Stimulated activated CD4-positive, alpha-beta T cell treated with anti-CD3 and anti-CD28 coated beads, Interleukin-15, amount 100 ng/mL, for 48 hours (primary cell): ENCODE measurements at places on chromosomes 6 and 20.

DNA sequence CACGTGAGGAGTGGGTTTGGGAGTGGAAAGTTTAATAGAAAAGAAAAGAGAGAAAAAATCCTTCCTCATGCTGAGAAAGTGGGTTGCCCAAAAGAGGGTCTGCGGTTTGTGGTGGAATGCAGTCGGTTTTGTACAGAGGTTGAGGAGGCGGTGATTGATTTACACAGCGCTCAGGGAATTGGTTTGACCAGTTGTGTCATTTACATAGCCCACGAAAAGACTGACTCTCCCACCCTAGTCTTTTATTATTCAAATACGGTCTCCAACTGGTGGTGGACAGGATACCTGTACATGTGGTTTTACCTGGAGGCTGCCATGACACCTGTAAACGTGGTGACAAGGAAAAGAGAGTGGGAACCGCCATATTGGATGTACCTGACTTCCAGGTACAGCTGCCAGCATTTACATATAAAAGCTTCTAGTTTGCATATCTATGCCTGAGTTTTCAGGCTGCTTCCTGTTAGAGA, 42.1 kb downstream of the HLA-DPB1 start:
- no peak for DNase-seq

- DNase-seq, result no peak
Measured at GRCh38 chr6:29887330-29887818, 55.0 kb upstream of the HLA-A start.

DNA sequence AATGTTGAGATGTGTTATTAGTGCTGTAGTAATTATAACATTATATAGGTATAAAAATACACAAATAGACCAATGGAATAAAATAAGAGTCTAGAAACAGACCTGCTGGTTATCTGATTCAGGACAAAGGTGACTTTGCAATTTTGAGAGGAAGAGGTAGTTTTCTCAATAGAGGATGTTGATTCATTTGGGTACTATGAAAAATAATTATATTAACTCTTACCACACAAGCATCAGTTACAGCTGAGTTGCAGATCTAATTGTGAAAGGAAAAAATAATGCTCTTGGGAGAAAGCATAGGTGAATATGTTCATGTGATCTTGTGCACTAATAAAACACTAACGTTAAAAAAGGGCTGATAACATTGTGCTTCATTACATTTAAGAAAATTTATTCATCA, 103.0 kb downstream of the BCKDHB start:
- no peak for DNase-seq

DNA sequence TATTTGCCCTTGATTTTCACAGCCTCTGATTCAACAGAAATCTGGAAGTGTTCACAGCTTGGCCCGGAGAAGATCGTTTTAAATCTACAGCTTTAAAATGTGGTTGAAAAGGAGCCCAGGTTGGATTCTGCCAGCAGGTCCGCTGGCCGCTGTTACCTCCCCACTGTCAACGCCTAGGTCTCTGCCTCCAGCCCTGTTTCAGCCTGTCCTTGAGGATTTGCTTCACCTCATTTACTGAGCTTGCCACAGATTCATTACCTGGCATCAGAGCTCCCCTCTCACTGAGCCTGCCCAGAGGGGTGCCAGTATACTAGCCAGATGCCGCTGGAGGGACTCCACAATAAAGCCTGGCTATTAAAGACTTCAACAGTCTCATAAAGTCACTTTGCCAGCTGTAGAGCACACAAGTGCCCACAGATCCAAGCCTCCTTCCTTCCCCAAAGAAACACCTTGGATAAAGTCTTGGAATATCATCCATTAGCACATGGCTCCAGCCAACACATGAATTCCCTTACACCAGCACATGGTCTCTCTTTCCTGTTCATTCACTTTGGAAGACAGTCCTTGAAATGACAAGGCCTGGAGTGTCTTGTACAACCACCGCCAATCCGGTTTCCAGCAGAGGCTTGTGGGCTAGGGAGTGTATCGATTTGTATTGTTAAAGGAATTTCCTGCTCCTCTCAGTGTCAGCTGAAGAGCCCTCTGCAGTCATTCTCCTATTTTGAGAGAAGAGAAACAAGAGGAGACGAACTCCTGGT, 9.5 kb upstream of the NR2E1 start:
- DNase-seq, result no peak

- DNase-seq, result no peak
Measured at GRCh38 chr6:156557251-156557910, 219.8 kb upstream of the ARID1B start.

GRCh38 chr20:59810449-59811187, 122.8 kb downstream of the SYCP2 start:
- no peak for DNase-seq

DNA sequence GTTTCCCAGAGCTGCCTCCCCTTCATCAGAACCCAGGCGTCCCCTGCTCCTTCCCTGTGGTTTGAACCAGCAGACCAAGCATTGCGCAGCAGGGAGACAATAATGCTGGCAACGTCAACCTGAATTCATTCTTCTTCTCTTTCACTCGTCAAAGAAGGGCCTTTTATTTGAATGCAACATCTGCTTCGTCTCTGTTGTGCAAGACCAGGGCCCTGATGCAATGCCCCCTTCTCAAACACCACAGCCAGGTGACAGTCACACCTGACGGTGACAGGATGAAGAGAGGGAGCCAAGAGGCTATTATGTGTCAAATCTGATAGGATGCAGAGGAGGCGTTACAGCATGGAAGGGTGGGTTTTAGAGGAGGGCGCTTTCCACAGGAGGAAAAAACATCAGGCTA, 8.0 kb downstream of the INSM1 start:
- DNase-seq, result no peak

DNA sequence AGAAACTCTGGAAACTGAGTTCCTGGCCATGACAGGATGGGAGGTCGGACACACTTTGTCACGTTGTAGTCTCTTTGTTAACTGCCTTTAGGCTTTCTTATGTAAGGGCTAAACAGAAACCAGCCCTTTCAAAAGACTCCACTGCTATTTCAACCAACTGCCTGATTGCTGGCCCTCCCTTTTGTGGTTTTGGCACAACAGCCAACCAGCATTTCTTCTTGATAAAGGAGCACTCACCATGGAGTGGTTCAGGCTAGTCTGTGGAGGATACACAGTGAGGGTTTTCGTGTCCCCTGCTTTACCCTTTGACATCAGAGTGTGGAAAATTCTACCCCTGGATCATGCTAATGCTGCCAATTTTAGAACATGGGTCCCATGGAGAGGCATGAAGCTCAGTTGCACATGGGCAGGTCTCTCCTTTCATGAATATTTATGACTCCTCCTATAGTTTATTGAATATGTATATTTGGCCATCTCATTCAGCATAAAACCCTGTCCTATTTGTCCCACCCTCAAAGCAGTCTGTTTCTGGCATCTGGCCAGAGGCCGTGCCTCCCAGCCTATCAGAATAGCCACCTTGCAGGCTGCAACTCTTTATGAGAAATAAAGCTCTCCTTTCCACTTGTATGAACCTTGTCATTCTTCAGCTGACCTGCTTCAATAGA, 148.3 kb downstream of the HS3ST5 start:
- DNase-seq, result no peak

DNA sequence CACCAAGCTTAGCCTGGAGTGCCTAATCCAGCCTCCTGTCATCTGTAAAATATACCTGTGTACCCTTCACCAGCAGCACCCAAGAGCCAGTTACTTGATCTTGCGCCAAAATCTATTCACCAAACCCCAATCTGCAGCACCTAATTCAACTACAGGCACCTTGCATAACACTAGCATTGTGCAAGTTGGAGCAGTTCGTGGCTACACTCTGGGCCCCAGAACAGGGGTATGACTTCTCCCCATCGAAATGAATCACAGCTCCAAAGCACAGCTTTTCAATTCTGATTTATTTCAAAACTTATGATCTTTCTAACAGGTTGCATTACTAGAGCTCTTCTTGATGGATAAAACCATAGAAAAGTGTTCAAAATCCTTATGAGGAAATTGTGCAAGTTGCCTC, 100.4 kb upstream of the TCF21 start:
- DNase-seq, result no peak

DNA sequence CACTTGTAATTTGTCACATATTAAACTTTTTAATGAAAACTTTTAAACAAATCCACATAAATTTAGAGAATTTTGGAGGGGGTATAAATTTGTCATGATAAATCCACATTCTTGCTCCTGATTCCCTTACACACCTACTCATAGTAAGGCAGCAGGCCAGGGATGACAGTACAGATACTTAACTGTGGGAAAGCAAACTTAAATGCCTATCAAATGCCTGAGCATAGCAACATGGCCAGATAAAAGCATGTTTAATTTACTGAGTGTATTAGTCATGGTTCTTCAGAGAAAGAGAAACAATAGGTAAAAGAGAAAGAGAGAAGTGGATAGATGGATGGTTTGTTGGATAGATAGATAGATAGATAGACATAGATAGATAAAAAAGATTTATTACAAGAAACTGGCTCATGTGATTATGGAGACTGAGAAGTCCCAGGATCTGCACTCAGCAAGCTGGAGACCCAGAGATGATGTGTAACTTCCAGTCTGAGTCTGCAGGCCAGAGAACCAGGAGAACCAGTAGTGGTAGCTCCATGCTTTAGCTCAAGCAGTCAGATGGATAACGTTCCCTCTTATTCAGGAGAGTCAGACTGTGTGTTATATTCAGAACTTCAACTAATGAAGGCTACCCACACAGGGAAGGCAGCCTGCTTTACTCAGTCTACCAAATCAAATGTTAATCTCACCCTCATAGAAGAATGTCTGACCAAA, 15.9 kb upstream of the ADGRF1 start:
- no peak for DNase-seq

DNA sequence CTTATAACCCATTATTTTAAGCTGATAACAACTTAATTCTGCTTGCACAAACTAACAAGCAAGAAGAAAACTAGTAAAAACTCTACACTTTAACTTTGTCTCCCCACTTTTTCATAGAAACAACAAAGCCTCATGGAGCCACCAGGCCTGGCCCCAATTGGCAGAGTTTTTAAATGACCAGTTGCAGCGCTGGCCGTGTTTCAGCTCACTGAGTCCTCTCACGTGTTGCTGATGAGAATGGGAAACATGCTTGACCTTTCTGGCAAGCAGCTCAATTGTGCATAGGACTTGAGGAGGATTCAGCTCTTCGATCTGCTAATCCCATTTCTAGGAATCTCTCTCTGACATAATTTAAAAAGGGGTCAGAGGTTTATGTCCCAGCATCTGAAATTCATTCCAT, 24.5 kb upstream of the GRM4 start:
- DNase-seq, result no peak

DNA sequence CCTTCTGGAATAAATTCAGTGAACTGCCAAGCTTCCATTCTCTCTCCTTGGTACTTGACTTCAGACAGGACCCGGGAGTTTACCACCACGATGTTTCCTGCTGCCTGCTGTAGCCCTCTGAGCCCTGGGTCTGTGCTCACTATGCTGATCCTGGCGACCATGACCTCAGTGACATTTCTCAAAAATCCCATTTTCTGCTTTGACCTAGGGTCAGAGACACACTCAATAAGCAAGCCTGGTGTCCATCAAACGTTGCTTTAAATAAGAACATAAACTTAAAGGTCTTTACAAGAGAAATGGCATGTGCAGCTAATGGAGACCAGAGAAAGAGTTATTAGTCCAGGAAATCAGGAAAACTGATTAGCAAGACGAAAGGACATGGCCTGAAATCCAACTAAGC, 509.7 kb upstream of the SULF2 start:
- no peak for DNase-seq

GRCh38 chr20:60518022-60518421, 559.8 kb downstream of the CDH26 start:
- DNase-seq, result no peak

- no peak for DNase-seq
Measured at GRCh38 chr6:166552600-166552999, 33.9 kb downstream of the RAMACL start.

GRCh38 chr6:33013608-33014007, 4.2 kb upstream of the HLA-DOA start:
- no peak for DNase-seq

DNA sequence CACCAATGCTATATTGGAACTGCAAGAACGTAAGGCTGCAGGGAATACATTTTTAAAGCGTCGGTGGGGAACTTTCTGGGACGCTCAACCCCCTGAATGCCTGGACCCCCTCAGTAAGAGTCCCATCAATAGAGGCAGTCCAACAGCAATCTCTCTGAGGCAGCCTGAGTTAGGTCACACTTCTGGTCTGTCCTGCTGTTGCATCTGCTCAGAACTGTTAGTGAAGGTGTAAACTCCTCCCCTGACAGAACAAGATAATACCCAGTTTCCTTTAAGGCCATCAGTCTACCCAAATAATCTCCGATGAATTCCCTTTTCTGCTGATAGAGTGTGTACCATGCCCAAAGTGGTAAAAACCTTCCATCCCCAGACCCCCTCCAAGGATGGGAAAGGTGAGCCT, 1.1 kb upstream of the RNGTT start:
- DNase-seq, result no peak

- DNase-seq, result no peak
Measured at GRCh38 chr6:12064131-12064530, 52.0 kb downstream of the HIVEP1 start.

DNA sequence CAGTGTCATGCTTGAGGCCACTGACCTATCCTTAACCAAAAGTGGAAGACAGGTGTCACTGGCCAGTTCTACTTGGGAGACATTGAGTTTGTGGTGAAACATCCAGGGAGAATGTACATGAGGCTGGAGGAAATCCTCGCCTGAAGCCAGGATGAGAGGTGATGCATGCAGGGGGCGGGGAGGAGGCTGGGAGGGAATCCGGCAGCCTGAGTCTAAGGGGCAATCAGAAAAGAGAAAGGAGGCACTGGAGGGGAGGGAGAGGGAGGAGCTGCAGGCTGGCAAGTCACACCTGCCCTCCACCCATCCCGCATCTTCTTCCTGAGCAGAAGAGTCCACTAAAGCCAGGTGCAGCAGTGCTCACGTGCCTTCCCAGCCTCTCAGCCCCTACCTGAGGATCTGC, 14.9 kb upstream of the DDO start:
- no peak for DNase-seq

DNA sequence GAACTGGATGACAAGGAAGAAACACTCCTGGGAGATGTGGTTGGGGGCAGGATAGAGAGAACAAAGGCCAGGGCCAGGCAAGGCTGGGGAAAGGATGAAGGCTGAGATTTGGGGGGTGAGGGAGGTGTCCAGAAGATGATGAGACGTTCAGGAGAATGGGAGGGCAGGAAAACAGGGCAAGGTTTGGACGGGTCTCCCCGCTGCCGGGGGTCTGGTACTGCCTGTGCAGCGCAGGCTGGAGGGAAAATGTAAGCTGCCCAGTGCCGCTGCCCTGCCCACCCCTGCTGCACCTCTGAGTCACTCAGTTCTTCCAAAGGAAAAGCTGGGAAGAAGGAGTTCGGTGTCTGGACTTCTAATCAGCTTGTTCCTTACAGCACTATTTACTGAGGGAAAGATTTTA, 130.9 kb downstream of the DTNBP1 start:
- no peak for DNase-seq

GRCh38 chr6:169895000-169895759, 143.8 kb downstream of the ERMARD start:
- no peak for DNase-seq

- no peak for DNase-seq
Measured at GRCh38 chr6:166786704-166787293, 159.7 kb upstream of the RPS6KA2 start.

DNA sequence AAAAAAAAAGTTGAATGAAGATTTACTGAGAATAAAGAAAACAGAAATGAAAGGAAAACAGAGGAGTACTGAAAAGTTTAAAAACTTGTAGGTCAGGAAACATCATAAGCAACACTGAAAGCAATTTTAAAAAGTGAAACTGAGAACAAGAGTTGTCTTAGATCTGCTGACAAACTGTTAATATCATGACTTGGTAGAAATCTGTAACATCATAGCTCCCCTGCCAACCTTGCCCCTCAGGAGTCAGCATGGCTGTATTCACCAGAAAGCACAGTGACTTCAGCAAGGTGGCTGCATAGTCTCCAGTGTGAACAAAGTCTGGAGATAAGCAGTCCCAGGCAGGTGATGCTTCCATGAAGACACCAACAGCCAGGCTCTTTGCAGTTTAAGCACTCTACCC, 5.3 kb downstream of the NAA20 start:
- DNase-seq, result no peak
